ENCODE measurements at places on chromosomes 7 and 10. TPM values are rescaled to one million over a fixed set of nuclear protein-coding genes. Genes with fewer than 3 reads are reported as not detected.

DNA sequence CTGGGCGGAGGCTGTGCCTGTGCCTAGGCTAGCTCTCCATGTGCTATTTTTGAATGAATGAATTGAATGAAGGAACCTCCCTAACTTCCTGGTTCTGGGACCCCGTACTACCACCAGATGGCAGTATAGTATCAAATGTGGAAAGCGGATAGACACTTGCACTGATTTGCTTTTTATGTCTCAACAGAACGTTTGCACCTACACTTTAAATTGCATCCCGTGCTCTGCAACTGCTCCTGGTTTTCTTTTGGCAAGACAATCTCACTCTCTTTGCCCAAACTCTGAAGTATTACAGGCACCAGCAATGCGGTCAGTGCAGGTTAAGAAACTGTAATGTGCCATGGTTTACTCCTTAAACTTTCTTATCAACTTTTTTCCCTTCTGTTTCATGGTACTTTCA lies 6.5 kb downstream of the FZD8 start:
- DNase-seq: no peak

DNA sequence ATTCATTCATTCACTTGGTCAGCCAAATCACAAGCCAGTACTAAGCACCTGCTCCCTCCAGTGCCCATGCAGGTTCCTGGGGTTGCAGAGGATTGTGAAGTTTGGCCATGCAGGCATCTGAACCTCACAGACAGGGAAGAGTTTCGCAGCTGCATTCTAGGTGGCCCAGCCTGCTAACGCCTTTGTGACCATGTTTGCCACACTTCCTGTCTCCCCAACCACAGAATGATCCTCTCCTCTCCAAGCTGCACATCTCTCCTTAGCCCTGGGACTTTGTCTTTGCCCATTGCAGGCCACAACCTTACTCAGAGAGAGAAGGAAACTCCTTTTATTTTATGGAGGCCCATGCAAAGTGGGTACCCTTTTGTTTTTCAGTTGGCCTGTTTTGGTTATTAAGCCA lies 31.8 kb downstream of the EPDR1 start:
- no peak for DNase-seq

Gene LRIT1
- not detected for total RNA-seq

- no peak for DNase-seq
Observed at GRCh38 chr10:78524941-78525340, 491.3 kb downstream of the RPS24 start.

GRCh38 chr10:130809761-130810515 lies 501.6 kb downstream of the TCERG1L start:
- DNase-seq: no peak

Gene ZNF727
- total RNA-seq: 5.5 TPM

- no peak for DNase-seq
Observed at GRCh38 chr10:78139341-78139740, 105.7 kb downstream of the RPS24 start.

- DNase-seq: no peak
Observed at GRCh38 chr7:76066716-76067503, 19.0 kb downstream of the MDH2 start.

- no peak for DNase-seq
Observed at GRCh38 chr10:51244748-51245490, 170.6 kb downstream of the PRKG1 start.

- DNase-seq: no peak
Observed at GRCh38 chr10:128047991-128048818, 78.0 kb downstream of the MKI67 start.

DNA sequence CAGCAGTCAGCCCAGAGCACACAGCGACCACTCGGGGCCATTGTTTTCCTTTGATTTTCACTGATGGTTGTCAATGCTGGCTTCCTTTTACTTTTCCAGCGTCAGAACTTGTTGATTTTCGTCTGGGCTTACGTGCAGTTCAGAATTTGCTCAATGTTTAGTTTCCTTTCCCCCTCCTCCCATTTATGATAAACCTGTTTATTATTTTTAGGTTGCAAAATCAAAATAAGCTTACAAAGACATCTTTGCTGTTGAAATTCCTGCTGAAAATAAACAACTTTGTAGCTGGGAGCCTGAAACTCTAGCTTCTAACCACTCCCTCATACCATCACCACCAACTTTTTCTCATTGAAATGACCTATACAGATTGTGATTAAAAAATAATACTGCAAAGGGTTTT lies 83.1 kb upstream of the LYZL1 start:
- DNase-seq: no peak

DNA sequence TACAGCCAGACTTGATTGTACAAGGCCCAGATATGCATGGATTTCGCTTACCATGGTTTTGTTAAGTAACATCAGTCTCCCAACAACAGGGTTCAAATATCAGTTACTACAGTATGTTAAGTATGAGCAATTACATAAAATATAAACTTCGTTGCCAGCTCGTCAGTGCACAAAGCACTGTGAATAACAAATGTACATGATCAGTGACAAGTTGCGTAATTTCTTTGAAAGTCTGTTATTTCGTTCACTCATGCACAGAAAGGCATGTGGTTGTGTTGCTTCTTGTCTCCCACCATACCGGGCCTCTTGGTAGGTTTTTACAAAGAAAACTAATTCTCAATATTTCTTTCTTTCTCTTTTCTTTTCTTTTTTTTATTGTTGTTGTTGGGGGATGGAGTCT lies 12.5 kb upstream of the ZNF487 start:
- DNase-seq: no peak

Gene ZFAND2A
- total RNA-seq: 19.9 TPM

GRCh38 chr10:96264938-96265337 lies 6.4 kb downstream of the BLNK start:
- no peak for DNase-seq

DNA sequence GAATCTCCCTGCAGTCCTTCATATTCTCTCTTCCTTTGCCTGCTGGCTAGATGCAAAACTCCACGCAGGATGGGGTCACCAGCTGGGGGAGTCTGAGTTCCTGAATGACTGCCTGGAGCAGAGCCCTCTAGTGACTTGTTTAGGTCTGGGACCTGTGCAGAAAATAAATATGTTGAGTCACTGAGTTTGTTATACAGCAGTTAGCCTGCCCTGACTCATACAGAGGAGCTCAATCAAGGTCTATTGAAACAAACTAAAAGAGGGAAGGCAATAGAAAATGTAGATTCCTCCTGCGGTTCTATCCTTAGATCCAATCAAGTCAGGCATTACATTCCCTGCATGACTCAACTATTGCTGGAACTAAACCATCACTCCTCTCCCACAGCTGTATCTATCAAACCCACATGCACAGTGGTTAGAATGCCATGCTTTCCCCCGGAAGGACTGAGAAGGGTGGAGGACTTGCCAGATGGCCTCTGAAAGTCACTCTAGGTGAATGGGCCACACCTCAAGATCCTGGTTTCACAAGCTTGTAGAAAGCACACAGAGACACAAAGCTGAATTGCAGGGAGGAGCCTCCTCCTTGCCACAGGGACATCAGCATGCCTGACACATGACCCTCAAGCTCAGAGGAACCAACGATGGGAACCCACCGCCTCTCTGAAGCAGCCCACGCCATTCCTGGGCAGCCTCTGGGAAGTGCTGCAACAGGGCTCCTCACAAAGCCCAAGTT lies 73.9 kb downstream of the SH3PXD2A start:
- no peak for DNase-seq

Gene HKDC1
- 9.6 TPM for total RNA-seq

DNA sequence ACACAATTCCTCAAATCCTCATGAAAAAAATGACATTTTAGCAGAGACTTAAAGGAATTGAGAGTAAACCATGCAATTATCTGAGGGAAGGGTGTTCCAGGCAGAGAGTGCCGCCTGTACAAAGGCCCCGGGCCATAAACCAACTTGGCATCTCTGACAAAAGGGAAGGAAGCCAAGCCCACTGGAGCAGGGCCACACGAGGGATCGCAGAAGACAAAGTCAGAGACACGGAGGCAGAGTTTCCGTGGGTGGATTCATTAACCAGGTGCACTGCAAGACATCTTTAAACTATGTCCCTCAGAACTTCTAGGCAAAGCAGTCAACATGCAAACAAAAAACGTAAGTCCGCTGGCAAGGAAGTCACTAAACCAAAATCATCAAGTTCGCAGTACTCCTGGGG lies 92.0 kb downstream of the SFMBT2 start:
- DNase-seq: no peak

Gene ZNF804B
- total RNA-seq: not detected

DNA sequence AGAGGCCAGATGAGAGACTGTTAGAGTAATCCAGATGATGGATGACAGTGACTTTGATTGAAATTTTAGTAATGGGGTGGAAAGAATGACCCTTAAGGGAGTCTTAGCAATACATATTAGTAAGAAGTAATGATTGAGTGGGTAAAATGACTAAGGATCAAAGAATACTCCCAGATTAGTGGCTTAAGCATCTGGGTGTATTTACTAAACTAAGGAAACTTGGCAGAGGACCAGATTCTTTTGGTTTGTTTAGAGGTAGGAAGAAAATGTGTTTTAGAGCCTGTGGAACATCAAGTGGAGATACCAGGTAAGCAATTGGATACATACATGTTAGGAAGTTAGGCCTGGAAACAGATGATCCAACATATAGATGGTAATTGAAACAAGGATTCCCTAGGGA lies 58.8 kb upstream of the ADRA2A start:
- no peak for DNase-seq

DNA sequence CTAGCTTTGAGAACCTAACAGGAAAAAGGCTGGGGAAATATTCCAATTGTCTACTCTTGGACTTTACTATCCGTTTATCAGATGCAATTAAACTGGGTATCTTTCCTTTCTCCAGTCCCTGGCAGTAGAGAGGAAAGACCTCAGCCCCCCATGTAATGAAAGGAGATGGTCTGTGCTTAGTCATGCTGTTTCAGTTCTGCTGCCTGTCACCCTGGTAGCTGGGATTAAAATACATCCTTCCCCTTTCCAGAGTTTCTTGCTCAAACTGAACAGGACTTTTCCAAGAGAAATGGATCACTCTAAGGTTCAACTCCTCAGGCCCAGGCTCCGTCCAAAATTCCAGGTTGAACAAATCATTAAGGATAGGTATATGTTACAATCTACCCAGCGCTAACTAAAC lies 202.9 kb downstream of the PTEN start:
- no peak for DNase-seq

Gene EVX1
- not detected for total RNA-seq

DNA sequence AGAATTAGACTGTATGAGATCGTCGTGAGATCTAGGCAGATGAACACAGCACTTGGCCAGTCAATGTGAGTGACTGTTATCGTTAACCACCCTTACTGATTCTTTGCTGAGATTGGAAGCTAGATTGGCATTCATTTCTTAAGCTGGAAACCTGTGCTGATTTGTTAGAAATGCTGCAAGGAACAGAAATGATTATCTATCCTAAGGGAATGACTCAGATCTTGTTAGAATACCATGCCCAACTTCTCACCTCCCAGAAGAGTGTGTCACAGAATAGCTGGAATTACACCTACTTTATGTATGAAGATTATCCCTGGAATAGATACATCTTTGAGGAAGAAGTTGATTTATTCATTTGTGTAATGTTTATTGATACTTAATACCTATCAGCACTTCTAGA lies 275.2 kb downstream of the AUTS2 start:
- no peak for DNase-seq

Gene LIPM
- not detected for total RNA-seq

DNA sequence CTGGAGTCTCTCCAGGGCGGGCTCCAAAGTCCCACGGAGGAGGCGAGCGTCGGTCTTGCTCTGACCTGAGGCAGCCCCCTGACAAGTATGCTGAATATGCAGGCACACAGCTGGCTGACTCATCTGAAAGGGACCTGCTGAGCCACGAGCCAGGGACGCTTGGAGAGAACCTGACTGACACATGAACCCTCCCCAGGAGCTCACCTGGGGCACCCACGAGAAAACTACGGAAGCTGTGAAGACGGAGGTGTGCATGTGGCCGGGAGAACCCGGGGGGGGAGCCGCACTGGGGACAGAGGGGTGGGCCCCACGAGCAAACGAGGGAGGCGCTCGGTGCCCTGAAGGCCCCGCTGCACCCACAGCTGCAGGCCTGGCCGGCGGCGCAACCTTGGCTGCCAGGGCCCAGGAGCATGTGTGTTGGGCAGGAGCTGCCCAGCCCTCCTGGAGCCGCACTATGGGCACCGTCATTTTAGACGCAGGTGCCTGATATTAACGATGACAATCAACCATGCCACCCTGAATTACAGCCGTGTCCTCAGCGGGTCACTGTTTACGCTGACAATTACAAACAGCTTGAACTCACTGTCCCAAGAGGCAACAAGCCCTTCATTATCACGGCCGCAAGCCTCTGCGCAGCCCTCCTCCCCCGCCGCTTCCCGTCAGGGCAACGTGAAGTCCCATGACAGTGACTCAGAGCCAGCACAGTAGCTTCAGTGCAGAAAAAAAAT lies 64.7 kb downstream of the DIP2C start:
- DNase-seq: peak; percentile 62

- DNase-seq: no peak
Observed at GRCh38 chr10:71454347-71454746, 57.6 kb downstream of the CDH23 start.

Gene CYP2C18
- total RNA-seq: 1.1 TPM

DNA sequence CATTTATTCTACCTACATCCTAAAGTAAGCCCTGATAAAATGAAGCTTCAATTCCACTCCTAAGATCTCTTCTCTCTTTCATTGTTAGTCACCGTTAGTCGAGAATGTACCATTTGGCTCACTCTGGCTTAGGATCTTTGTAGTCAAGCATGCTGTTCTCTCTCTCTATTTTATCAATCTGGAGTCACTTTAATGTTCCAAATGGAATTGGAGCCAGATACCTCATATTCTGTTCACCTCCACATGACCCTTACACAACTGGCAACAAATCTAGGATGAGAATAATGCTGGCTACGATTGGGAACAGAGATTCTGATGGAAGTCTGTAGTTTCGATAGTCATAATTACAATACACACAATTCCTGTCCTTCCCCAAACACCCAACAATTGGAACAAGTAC lies 213.7 kb downstream of the TWIST1 start:
- DNase-seq: no peak

Gene OPN4
- total RNA-seq: not detected

DNA sequence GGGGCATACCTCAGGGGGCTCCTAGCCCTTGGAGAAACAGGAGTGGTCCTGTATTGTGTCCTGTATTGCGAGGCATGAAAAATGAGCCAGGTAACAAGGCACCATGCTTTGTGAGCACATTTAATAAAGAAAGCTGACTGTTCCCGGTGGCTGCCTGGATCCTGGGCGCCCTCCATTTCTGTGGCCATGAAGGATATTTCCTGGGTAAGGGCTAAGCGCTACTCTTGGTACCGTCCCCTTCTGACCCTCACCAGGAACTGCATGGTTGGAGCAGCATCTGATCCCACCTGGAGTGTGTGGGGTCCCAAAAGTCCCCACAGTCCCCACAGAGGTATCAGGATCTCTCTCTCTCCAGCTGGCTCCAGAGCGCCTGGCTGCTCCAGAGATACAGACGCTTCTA lies 139.5 kb downstream of the MAPK8 start:
- no peak for DNase-seq

GRCh38 chr10:113132591-113133121 lies 182.6 kb downstream of the TCF7L2 start:
- DNase-seq: no peak
